ENCODE measurements at places on chromosomes 7 and 10. TPM values are rescaled to one million over a fixed set of nuclear protein-coding genes. Genes with fewer than 3 reads are reported as not detected.

GRCh38 chr7:81902536-81902935 lies 132.7 kb upstream of the HGF start:
- DNase-seq = no peak

DNA sequence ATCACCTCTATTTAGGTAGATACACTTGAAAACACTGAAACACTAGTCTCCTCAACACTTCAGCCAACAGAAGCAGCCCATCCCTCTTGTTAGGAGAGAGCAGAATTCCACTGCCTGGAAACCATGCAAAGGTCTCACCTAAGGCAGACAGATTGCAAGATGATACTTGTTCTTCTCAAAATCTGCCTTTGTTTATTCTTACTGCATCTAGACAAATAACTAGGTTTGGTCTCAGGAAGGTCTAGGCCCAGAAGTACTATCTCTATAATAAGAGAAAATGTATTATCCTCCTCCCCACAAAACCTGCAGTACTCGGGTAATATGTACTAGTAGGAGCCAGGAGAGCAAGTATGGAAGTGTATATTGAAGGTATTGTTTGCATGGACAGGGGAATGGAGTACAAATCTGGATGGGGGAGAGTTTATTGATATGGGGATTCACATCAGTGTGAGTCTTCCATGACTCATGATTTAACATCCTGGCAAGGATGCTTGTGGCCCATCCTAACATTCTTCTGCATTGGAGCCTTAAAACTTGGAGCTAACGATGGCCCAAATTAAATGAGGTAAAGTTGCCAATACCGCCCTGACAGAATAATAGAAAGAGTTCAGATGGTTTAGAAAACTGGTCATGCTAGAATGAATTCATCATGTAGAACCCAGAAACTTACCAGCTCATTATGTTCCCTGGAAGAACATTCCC lies 109.2 kb downstream of the EPC1 start:
- no peak for DNase-seq

DNA sequence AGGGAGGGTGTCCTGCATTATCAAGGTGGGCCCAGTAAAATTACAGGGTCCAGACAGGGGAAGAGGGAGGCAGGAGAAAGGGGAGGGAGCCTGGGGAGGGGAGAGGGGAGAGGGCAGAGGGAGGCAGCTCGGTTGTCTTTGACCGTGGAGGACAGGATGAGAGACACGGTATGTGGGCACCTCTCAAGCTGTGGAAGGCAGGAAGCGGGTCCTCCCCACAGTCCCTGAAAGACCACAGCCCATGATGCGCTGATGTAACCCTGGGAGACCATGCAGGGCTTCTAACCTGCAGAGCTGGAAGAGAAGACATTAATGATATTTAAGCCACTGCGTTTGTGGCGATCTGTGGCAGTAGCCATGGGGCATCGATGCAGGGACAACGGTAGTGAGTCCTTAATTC lies 27.2 kb upstream of the MNX1 start:
- DNase-seq = no peak

DNA sequence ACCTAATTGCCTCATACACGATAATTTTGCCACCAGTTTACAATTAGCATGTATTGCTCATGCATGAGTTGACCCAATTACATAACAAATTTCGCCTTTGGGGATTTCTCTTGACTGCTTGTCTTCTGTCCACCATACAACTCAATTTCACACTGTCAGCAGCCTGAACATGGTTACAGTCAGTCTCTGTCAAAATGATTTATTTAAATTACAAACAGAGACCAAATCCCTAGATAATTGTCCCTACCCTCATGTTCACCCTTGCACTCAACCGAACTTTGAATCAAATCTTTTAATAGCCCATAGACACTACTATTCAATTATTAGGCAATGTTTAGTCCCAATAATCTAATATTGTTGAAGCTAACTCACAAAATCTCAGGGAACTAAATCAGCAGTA lies 59.7 kb upstream of the NEBL start:
- DNase-seq = no peak

DNA sequence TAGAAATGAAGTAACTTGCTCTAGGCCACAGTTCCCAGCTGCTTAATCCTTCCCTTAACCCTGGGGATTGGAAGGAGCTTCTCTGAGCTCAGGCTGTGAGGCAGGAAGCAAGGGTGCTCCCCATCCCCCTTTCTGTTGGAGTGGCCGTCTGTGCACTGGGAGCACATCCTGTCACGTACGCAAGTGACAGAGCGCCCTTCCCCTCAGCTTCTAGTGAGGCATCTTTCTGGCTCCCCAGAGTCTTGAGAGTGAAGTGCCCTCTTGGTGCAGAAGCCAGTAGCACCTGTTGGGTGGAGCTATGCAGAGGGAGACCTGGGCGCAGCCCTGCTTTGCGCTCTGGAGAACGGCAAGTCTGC lies 47.8 kb downstream of the SHH start:
- no peak for DNase-seq

DNA sequence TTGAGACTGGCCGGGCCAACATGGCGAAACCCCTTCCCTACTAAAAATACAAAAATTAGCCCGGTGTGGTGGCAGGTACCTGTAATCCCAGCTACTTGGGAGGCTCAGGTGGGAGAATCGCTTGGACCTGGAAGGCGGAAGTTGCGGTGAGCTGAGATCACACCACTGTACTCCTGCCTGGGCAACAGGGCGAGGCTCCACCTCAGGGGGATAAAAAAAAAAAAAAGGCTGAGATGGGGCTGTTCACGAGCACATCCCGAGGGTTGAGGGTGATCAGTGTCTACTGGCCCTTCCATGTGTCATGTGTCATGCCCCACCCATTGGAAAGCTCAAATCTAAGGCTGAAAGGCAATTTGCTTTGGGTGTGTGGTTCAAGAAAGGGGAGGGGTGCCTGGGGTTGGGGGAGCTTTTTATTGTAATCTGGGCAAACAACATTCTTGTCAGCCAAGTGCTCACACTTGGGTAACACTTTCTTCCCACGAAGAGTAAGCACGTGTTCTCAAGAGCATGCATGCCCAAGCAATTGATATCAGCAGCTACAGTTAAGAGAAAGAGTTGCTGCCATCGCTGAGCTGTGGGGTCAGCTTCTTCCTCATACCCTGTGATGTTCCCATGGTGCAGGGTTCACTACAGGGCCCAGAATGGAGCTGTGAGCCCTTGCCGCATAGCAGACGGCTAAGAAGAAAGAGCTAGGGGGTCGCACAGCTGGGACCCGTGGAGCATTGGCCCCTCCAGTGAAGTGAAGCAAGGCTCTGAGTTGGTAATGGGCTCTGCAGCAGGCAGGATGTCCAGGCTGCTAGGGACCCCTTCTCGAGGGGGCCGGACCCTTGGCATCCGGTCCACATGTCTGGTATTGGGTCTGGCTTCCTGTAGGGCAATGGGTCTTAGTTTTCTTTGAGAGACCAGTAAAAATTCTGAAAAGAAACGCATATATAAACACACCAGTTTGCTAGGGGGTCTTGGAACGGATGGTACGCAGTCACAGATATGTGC lies 9.9 kb upstream of the ACSL5 start:
- no peak for DNase-seq

DNA sequence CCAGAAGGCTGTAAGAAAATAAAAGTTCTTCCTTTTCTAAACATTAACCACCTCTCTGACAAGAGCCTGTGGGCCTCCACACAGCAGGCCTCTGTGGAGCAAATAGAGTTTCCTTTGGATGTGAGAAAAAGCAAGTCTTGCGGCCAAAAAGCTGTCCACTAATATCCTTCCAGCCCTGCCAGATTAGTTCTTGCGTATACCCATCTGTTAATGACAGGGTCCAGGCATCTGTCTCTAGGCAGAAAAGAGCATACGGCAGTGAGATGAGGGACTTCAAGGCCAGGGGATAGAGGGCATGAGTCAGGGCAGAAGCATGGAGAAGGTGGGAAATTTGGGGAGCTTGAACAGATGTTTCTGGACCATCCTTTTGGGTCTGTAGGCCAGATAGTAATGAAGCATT lies 164.9 kb downstream of the NSUN6 start:
- no peak for DNase-seq

Gene STYXL1
- total RNA-seq = 50.0 TPM
